ENCODE measurements at places on chromosomes 6 and 20.

GRCh38 chr20:51198238-51198637, 175.3 kb upstream of the KCNG1 start:
- DNase-seq: no peak

GRCh38 chr6:33632558-33633039, 11.5 kb downstream of the ITPR3 start:
- peak; percentile 45 for DNase-seq

DNA sequence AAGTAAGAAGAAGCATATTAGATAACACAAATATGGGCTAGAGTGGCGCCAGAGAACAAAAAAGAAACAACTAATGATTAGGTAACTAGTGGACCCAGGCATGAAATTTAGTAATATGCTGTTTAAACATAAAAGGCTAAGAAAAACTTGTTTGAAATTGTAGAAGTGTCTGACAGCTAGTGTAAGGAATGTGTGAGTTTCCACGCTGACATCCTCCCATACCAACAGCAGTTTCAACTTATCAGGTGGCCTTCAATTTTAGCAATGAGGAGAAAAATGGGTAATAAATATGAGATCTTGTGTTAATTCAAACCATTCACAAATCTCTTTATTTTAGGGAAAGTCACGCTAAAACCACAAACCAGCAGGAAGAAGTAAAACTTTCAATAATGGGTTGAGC, 440.2 kb upstream of the FLRT3 start:
- no peak for DNase-seq

DNA sequence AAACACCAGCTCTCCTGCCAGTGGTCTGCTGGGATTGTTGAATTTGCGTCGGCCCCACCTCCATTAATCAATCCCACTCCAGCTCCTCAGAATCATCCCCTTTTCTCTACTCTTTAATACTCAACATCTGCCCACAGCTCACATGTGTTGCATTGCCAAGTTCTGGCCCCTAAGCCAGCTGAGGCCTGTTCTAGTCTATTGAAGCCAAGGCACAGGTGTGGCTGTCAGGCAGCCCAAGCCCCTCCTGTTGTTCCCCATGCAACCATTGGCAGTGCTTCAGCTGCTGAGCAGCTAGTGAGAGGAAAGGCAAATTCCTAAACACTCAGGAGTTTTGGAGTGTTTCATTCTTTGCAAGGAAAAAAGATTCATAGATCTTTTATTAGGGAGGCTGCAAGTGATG, 128.0 kb upstream of the NT5E start:
- DNase-seq: no peak

DNA sequence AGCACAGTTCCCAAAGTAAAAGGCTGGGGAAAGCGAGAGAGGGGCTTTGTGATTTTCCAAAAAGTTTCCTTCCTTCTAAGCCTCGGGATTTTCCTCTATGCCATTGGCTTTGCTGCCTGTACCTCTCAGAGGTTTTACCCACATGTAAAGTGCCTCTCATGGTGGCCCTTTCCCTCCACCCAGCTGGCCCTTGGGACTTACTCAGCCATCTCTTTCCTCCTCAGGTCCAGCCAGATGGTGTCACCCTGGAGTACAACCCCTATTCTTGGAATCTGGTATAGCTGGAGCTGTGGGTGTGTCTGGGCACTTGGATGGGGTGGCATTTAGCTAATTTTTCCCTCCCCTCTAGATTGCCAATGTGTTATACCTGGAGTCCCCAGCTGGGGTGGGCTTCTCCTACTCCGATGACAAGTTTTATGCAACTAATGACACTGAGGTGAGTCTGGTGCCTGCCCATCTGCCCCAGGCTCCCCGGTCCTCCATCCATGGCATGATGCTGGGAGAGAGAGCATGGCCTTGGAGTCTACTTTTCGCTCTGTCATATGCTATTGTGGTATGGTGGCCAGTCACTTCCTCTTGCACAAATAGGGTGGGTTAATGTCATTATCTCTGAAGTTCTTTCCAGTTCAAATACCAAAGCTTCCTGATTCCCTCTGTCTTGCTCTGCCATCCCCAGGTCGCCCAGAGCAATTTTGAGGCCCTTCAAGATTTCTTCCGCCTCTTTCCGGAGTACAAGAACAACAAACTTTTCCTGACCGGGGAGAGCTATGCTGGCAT, 1.1 kb downstream of the CTSA start:
- DNase-seq: no peak

Data from fibroblast of mammary gland (primary cell).